Central memory CD4-positive, alpha-beta T cell (primary cell): ENCODE measurements at places on chromosomes 2 and 18.

- no peak for DNase-seq
Measured at GRCh38 chr2:74502720-74503505, 3.5 kb upstream of the LBX2 start.

DNA sequence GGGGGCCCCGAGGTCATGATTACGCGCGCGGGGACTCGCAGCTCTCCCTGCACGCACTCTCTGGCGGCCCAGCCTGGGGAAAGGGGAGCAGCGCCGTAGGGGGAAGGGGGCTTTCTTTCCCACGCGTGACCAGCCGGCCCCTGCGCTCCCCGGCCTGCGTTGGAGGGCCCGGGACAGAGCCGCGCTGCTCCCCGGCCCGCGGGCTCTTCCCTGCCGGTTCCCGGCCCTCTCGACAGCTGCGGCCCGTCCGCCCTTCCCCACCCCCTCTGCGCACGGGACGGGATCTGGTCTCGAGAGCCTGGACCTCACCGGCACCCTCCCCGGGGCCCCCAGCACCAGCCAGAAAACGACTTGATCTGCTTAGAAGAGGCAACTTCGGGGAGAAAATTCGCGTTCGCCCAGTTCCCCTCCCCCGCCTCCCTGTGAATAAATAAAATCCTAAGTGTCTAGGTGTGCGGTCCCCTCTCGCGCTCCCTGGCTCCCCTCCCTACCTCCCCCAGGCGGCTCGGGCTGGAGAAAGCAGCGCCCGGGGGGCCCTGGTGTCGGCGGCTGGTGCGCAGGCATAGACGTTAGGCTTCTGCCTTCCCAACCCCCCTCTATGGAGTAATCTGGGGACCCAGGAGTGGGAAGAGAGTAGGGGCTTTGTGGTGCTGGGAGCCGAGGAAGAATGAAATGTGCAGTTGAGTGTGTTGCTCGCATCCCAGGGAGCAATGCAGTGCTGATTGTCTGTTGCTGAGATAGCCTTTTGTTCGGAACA is 803 bp upstream of the FIGN start:
- DNase-seq, result no peak

DNA sequence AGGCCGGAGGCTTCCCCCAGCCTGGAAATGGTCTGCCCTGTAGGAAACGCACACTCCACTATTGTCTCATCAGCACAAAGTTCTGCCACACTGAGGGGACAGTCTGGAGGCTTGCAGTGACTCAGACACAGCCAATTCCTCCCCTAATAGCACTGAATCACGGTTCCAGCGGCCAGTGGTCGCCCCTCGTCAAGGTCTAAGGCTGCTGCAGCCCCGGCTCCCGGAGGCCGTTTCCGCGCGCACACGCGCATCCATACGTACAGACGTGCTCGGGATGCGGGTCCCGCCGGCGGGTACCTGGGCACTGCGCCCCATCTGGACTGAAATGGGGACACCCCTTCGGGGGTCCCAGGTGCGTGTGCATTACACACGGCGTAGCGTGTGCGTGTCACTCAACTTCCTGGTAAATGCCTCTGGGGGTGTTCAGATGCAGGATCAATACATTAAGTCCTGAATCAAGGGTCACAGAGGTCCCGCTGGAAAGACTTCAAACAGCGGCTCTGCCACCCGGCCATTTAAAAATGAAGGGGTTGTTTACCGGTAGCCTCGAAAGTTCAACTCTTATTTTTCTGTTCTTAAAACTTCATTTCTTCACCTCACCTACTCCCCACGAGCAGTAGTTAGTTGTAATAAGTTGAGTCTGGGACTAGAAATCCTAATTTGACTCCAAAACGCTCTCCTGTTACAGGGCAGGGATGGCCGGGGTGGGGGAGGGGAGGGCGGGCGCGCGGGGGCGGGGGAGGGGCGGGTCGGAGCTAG is 572 bp upstream of the ZNF516 start:
- peak; percentile 11 for DNase-seq

GRCh38 chr2:231300722-231301076 is 94.8 kb upstream of the B3GNT7 start:
- no peak for DNase-seq

DNA sequence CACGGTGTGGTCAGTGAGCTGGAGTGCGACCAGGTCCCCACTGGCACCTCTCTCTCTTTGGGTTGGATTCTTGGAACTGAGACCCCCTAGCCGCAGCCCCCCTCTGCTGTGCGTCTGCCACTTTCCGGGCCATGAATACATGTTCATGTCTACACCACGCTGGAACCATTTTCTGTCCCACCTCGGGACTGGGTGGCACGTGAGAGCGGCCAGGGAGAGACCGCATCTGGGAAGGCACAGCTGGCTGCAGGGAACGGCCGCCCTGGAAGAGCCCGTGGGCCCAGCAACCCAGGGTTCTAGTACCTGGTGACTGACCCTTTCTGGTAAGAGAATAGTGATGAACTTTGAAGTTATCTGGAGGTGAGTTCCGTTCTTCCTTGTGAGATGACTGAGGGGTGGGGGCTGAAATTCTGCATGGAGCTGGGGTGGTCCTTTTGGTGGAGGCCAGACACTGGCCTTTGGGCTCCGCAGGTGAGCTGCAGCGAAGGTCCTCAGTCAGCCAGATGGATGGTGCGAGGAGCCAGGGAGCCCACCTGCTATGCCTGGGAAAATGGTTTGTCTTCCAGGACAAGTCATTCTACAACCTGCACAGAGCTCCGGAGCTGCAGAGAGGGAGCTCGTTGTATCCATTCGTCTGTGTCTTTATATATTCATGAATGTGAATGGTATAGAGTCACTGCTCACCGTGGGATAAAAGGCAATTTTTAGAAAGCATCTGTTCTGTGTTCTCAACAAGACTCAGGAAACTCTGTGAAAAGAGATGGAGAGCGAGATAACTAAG is 223.5 kb downstream of the NDUFA10 start:
- DNase-seq, result no peak

DNA sequence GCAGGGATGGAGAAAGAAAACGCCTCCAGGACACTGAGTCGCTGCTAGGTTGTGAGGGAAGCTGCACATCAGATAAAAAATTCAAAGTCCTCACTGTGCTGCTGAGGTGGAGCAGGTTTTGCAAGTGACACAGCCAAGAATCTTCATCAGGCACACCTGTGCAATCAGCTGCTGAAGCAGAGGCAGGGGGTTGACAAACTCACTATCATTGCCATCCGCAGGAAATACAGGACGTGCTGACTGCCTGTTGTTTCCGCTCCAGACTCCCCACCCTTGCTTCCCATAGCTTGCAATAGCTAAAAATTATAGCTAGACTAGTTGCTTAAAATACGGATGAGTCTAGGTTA is 147.8 kb upstream of the FHL2 start:
- peak; percentile 5 for DNase-seq
